ENCODE measurements at places on chromosomes 5 and 9.

DNA sequence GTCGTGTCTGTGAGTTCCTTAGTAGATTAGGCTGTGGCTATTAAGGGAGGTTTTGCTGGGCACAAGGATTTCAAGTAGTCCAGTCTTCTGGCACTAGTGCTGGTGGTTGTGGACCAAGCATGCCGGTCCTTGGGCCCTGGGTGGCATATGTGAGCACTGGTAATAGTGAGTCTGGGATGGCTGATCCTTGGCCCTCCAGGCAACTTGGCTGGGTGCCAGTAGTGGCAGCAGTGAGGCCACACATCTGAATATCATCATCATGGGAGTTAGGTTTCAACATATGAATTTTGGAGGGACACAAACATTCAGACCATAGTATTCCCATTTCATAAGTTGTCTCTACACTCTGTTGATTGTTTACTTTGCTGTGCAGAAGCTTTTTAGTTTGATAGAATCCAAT, 25.3 kb upstream of the APBA1 start:
- no peak for DNase-seq

- peak; percentile 33 for DNase-seq
These were observed 215.3 kb downstream of the PRELID2 start for GRCh38 chr5:145619806-145620310.

- DNase-seq: no peak
These were observed 23.9 kb upstream of the CLPTM1L start for GRCh38 chr5:1368756-1369155.

- no peak for DNase-seq
These were observed 1.5 kb downstream of the ARPC5L start for GRCh38 chr9:124863371-124863871.

GRCh38 chr5:169561893-169562292, 21.7 kb upstream of the SPDL1 start:
- DNase-seq: no peak

- no peak for DNase-seq
These were observed 434.5 kb upstream of the POU5F2 start for GRCh38 chr5:94175912-94176311.

- no peak for DNase-seq
These were observed 35.2 kb downstream of the ZCCHC9 start for GRCh38 chr5:81336556-81336955.

DNA sequence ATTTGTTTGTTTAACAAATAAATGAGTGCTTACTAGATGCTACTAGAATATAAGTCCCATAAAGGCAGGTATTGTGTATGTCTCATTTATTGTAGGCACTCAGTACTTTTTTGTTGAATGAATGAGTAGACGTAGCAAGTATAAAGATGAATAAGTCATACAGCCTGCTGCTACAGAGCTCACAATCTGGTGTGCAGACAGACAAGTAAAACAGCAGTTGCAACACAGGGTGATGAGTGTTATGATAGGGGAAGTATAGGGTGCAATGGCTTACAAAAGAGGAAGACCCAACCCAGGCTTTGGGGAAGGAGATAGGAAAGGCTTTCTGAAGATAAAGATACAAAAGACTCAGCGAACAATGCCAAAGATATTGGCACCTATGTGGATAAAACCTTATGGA, 47.7 kb downstream of the SH3RF2 start:
- DNase-seq: no peak

- DNase-seq: no peak
These were observed 2.8 kb upstream of the ARRDC1 start for GRCh38 chr9:137602661-137603060.

- no peak for DNase-seq
These were observed 93.4 kb downstream of the KCNT1 start for GRCh38 chr9:135795391-135795790.

GRCh38 chr9:2029666-2030170, 14.6 kb downstream of the SMARCA2 start:
- no peak for DNase-seq

DNA sequence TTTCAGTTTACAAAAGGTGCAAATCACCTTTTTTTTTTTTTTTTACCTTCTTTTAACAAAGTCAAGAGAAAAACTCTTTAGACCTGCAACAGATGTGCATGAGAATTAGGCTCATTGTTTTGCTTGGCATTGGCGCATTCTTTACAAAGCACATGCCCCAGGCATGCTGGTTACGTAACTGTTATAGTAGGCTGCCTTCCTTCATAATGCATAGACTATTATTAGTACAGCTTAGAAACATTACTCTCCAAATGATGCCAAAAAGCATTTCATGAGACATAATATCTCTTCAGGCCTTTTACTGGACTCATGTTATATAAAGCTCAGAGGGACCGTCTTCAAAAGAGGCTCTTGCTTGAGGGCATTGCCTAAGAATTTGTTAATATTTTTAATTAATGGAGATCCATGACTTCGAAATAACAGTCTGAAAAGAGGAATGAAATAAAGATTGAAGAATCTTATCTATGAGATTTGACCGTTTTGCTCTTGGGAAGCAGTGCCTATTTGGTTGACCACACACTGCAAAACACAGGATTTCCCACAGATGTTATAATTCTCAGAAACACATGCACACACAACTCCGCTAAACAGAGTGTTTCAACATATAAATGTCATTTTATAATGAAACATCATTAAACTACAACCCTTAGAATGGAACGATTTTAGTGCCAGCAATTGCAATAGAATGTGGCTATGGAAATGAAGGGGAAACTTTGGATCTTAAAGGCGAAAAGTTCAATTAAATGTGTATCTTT, 478.7 kb downstream of the PRR16 start:
- peak; percentile 6 for DNase-seq

GRCh38 chr9:85212209-85212608, 529.5 kb downstream of the AGTPBP1 start:
- DNase-seq: no peak

- DNase-seq: no peak
These were observed 27.1 kb upstream of the ACTBL2 start for GRCh38 chr5:57509501-57510260.

DNA sequence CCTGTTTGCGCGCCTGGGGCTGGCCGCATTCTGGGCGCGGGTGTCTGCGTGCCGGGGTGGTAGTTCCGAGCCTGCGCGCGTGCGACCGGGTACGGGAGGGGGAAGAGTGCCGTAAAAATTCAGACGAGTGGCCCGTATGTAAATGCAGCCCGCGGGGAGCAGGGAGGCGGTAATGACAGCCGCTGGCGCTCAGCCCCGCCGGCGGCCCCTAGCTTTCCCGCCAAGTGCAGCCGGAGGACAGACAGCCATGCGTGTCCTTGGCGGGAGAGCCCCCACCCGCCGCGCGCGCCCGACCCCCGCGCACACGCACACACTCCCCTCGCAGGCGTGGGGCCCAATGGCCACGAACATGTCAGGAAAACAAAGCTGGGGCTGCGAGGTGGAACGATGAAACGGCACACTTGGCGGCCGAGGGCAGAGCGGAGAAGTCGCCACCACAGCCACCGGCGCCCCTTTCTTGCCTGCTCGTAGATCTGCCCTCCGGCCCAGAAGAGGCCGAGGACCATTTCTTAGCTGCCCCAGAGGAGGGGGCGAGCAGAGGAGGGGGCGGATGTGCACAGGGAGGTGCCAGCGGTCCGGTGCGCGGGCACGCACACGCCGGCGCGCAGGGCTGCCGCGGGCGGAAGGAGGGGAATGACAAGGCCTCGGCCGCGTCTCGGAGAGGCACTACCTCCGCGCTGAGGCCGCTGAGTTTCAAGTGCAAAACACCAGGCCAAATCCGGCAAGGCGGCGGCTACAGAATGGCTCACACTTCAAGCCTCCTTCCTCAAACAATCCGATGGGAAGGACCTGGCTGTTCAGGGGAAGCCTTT, 208.4 kb downstream of the MEF2C start:
- peak; percentile 87 for DNase-seq

DNA sequence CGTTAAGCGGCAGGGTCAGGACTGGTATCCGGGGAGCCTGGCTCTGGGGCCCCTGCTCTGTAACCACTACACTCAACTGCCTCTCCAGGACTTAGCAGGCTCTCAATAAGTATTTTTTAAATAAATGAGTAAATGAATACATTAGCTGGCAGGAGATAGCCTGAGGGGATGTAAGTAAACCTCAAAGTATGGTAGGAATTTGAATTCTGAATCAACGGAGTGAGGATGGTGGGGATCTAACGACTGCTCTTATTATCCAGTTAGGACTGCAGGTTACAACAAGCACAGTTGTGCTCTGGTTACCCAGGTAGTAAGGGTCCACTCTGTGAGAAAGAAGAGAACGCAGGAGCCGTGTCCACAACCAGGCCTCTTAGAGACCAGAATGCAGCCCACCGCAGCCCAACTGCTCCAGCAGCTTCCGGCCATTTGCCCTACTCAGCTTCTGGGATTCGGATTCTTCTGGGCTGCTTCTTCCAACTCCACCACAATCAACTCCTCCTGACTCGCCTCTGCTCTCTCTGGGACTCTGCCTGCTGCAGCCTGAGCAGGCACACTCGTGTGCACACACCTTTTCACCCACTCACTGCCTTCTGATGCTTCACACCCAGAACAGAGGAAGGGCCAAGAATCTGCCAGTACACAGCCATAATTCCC, 52.6 kb downstream of the MED27 start:
- no peak for DNase-seq

GRCh38 chr9:116112236-116112635, 41.4 kb upstream of the PAPPA start:
- peak; percentile 39 for DNase-seq

DNA sequence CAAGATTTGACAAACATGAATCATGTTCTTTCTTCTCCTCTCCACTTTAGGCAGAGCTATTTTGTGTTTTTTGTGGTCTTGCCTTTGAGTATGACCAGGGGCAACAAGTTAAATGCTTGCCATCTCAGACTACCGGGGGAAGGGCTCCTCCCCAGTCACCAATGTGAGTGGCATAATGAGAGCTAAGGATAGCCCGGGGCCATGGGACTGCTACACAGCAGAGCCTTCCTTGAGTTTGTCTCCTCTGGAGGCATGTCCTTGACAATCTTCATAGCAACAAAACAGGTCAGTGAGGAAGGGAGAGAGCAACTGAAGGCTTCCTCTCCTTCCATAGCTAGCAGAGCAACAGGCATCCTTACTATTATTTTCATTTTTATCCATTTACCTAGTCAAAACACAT, 299.3 kb downstream of the ENC1 start:
- DNase-seq: no peak

GRCh38 chr9:72478966-72479365, 42.4 kb upstream of the TMC1 start:
- peak; percentile 71 for DNase-seq

- DNase-seq: peak; percentile 40
These were observed at the start of gene SHISAL2B for GRCh38 chr5:64690417-64691151. Gene SHISAL2B, plus strand, starts transcription at chr5:64690503. Its CDS starts 121 bp downstream, at chr5:64690624.

- DNase-seq: no peak
These were observed 12.2 kb downstream of the TRAF1 start for GRCh38 chr9:120914396-120914795.

DNA sequence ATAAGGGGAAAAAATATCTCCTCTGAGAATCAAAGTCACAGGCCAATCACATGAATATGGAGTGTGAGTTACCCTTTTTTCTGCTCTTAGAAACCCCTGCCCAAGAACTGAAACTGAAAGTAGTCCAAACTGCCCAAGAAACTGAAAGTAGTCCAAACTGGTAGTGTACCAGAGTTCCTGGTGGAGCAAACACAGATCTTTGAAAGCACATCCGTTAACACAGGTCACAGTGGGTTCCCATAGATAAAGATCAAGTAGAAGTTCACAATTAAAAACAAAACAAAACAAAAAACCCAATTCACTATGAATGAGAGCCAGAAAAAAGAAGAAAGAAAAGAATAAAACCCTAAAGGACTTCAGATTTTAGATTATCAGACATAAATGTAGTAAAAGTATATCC, 332.4 kb upstream of the EFNA5 start:
- DNase-seq: peak; percentile 54

DNA sequence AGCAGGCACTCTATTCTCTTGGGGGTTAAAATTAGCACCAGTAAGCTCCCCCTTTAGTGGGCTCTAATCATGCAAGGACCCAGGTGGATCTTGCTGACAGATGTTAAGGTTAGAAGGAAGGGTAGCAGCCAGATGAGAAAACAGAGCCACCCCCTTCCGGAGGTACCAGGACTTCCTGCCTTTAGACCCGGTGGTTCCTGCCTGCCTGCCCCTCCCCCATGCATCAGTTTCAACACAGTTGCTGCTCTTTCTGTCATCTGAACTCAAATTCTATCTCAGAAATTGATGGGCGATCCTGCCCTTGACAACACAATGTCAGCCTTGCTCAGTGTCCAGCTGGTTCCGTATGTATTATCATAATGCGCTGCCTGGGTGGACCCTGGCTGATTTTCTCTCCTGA, 287.3 kb downstream of the EBF1 start:
- DNase-seq: no peak

DNA sequence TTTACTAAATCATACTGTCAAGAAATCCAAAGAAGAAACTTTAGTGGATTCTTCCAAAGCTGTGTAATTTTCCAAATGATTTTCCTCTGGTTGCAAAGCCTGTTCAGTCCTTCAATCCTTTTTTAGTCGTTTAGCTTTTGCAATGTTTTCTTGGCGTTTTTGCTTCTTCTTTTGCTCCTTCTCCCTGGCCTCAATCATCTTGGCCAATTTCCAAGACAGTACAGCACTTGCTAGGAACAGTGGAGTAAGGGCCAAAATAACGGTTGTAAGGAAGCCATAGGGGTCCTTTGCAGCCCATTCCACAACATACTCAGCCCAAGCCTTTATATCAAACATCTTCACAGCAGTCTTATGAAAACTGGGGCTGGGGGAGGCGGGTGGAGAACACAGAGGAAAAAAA, 2.4 kb downstream of the SMIM15 start:
- peak; percentile 14 for DNase-seq

DNA sequence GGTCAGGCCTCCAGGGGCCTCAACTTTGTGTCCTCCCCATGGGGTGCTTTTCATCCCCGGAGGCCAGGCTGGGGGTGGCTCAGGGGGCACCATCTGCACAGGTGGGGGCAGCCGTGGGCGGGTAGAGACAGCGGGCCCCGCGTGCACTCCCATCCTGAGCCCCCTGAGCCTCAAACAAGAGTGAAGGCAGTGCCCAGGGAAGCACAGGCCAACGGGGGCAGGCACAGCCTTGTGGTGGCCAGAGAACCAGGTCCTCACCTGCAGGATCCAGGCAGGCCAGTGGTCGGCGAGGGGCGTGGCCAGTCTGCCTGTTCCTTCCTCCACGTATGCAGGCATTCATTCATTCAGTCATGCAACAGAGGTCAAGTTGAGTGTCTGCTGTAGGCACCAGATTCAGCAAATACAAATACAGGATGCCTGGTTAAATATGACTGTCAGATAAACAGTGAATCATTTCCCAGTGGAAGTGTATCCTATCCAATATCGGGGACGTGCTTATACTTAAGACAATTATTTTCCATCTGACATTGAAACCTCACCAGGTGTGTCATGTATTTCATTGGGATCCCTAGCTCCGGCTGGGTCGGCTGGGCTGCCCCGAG, 22.3 kb downstream of the KCNT1 start:
- no peak for DNase-seq

DNA sequence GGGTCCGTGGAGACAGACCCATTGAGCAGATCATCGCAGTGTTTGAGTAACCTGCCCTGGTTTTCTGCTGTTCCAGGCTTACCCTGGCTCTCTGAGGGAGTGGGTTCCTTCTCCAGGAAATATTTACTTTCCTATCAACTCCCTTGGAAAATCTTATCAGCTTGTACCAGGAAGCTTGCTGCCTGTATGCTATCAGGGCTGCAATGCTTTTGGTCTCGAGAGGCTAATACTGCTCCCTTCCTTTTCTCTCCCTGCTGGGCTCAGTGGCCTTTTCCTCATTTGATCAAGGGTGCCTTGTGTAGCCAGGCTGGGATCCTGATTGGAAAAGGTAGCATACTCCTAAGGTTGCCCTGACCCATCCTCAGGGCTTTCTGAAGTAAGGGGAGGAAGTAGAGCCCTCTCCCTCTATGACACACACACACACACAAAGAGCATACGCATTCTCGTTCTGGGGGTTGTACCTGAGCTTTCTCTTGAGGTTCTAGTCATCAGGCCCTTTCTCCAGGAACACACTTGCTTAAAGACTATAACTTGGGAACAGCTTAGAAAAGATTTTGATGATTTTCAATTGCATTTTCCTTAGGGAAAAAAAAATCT, 41.6 kb downstream of the CYSTM1 start:
- DNase-seq: no peak

All from fibroblast of lung (primary cell).